Daoy (cell line): ENCODE measurements at places on chromosomes 7 and 10. TPM values are rescaled to one million over a fixed set of nuclear protein-coding genes. Genes with fewer than 3 reads are reported as not detected.

GRCh38 chr10:121490871-121491519 is 107.2 kb downstream of the FGFR2 start:
- DNase-seq = peak; percentile 12

Gene MRLN
- 0.46 TPM in 1 of 2 replicates, not detected in the other for total RNA-seq

DNA sequence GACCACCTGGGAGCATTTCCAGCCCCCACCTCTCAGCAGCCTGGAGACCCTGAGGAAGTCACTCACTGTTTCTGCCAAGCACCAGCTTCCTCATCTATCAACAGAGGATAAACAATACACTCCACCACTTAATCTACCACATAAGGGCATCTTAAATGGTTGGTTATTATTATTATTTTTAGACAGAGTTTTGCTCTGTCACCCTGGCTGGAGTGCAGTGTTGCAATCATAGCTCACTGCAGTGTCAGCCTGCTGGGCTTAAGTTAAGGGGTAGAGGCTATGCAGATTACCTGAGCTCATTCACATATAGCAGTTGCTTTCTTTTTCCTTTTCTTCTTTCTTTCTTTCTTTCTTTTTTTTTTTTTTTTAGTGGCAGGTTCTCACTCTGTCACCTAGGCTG is 59.5 kb upstream of the ELN start:
- no peak for DNase-seq

Gene HHEX
- not detected in 2 replicates for total RNA-seq

DNA sequence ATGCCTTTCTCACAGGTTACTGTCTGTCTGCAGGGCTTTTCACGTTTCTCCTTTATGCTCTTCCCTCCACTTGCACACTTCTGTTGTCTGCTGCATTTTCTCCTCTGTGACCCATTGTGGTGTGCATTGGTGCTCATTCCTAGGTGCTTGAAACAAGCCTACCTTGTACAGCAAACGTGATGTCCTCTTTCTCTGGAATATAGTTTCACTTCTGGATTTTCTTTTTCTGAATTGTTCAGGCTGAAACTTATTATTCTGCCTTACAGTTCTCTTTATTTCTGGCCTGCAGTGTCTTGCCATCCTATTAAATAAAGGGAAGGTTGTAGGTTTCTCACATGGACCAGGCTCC is 128.8 kb upstream of the SAMD8 start:
- no peak for DNase-seq

Gene PSD
- 0.29 TPM in 1 of 2 replicates, not detected in the other for total RNA-seq

GRCh38 chr10:63365976-63366765 is 99.6 kb downstream of the JMJD1C start:
- DNase-seq = peak; percentile 37

DNA sequence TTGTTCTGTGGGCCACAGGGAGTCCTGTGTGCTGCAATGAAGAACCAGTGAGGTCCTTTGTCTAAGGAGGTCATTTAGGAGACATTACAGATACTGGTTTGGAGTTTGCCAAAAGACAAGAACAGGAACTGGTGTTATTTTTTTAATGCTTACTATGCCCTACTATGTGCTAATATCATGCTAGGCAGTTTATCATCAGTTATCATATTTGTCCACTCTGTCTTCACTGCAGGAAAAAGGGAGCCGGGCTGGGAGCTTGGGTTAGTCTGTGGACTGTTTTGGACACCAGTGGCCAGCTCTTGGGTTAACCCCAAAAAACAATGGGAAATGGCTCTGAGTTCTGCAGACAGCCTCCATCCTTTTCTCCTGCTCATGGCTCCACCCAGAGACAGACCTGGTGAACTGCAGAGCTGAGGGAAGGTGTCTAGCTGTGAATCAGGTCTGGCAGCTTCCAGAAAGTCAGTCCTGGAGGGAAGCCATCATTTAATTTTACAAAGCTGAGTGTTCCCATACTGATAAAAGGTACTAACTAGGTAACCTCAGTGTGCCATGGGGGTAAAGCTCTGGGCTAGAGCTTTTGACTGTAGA is 101.2 kb upstream of the ZNF746 start:
- peak; percentile 44 for DNase-seq

- no peak for DNase-seq
Measured at GRCh38 chr7:167090-167855, 25.1 kb upstream of the FAM20C start.

GRCh38 chr10:13023754-13024153 is 22.2 kb upstream of the CCDC3 start:
- DNase-seq = no peak

DNA sequence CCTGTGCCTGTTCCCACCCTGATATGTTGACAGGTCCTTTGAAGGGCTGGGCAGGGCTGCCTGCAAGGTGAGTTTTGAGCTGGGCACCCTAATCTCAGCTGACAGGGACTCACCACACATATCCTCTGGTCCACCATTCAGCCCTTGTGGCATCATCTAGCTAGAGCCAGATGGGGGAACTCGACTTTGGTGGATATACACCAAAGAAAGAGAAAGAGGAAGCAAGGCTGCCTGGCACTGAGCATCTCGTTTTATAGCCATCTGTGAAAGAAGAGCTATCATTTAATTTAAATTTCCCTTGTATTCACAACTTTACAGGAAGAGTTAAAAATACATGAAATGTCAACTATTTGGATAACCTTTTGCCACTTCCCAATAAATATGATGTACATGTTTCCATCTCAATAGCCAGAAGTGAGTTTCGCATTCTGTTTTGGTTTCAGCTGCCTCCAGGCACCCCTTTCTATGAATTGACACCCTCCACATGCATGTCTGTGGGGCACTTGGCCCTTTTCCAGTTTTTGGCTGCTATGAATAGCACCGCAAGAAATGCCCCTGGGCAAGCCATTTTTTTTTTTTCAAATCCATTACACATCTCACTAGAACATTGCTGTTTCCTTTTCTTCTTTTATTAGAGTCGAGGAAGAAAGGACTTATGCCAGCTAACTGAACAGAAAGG is 22.9 kb upstream of the GRB10 start:
- DNase-seq = peak; percentile 71

Gene ACSM6
- total RNA-seq = not detected in 2 replicates

Gene PIP
- not detected in 2 replicates for total RNA-seq

GRCh38 chr10:63373176-63373575 is 92.6 kb downstream of the JMJD1C start:
- DNase-seq = no peak

GRCh38 chr7:63077841-63078240 is 920.8 kb upstream of the ZNF722 start:
- no peak for DNase-seq

GRCh38 chr10:121766426-121766825 is 161.4 kb downstream of the ATE1 start:
- DNase-seq = no peak

DNA sequence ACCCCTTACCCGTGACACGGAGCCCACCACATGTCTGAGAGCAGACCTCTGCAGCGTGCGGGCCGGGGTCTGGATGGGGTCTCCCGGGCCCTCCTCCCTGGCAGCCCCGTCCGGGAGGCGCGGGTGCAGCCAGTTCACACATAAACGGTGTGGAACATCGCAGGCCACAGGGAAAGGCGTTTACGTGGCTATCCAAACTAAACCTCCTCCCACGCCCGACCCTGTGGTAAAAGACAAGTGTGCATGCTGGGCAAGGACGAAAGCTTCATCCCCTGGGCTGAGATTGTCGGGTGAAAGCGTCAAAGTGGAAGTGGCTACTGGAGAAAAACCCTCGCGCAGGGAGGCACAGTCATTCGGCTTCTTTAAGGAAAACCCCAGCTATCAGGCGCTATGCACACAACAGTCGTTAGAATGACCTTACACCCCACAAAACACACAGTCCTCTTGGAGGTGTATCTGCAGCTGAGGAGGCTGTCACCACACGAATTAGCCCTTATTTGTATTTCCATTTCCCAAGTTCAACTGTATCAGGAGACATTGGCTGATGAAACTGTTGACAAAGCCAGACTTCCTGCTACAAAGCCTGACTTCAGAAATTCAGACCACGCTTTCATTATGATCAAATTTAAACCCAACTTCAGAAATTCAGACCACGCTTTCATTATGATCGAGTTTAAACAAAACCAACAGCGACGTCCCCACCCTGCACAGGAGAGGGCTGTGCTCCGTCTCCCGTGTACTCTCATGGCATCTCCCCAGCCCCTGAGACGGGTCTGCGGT is 15.3 kb downstream of the GPER1 start:
- no peak for DNase-seq

Gene RFC2
- 142 and 156 TPM in 2 replicates for total RNA-seq

GRCh38 chr10:1278306-1278705 is 222.1 kb downstream of the WDR37 start:
- DNase-seq = no peak

DNA sequence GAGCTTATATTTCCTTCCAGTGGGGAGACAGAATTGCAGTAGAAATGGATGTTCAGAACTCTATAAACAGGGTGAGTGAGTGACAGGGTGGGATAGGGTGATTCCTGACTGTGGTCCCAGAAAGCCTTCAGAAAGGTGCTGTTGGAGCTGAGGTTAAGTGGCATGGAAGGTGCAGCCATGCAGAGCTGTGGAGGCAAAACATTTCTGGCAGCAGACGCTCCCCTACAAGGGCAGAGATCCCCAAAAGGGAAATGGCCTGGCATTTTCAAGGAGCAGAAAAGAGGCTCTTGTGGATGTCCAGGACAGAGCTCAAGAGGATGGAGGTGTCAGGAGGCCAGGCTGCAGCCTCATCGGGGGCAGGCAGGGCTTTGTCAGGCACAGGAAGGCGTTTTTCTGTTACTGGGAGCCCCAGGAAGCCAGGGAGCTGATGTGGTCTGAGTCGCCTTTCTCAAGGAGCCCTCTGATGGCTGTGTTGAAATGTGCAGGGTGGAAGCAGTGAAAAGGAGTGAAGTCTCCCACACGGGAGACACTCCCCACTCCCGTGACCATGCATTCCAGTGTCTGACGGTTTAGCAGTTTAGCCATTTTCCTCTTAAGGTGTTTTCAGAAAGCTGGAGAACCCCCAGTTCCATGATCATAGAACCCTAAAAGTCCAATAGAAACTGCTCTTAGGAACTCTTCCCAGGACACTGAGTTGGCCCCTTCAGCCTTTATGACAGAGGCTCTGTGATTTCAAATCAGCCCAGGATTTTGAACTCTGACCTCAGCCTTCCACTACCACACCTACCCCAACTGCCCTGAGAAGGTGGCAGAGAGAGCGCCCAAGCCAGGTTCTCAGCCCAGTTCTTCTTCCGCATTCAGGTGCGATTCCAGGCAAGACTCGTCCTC is 96.2 kb downstream of the C10orf105 start:
- DNase-seq = peak; percentile 19

Gene MBL2
- total RNA-seq = not detected in 2 replicates

DNA sequence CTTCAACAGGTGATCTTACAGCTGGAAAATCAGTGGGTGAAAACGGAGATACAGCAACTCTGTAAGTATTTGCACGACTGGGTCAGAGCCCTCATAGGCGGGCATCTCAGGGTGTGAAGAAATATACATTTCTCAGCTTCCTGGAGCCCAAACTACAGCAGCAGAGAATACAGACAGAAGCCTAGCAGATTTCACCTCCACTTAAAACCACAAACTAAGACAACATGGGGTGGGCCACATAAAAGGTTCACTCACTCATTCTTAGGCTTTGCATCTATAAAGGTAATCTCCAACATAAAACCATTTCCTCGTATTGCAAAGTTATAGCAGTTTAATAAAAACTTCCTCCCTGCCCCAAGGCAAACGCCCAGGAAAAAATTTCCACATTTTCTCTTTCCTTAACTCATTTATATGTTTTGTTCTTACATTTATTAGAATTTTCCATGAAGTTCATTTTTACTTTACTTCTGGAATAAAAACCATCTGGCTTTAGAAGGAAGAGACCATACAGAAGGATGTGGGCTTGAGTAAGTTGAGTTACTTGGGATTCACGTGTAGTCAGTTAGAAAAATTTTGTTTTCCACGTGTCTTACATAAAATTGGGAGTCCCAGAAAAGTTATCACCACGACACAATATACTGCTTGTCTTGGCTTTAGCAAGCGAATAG is 327.1 kb downstream of the FRMD4A start:
- DNase-seq = no peak

DNA sequence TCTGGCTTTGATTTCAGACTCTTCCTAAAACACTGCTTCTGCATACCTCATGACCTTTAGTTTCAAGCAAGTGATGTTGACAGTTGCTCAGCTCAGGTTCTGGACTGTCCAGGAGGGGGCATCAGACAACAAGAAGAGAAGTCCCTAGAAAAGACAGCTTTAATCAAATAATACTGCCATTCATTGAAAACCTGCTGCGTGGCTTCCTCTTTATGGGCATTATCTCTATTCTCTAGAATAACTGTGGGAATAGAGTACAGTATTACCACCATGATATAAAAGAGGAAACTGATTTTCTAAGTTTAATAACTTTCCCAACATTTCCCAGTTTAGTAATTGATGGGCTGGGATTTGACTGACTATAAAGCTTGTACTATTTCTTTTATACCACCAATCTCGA is 170.4 kb downstream of the SNX13 start:
- peak; percentile 80 for DNase-seq

GRCh38 chr7:95493247-95493646 is 7.5 kb downstream of the ASB4 start:
- peak; percentile 20 for DNase-seq

Gene CTAGE6
- total RNA-seq = not detected in 2 replicates

GRCh38 chr7:8387551-8388256 is 45.7 kb upstream of the NXPH1 start:
- DNase-seq = no peak

- no peak for DNase-seq
Measured at GRCh38 chr10:17780727-17781126, 28.4 kb upstream of the MRC1 start.

Gene SPDYE9
- total RNA-seq = not detected in 2 replicates

DNA sequence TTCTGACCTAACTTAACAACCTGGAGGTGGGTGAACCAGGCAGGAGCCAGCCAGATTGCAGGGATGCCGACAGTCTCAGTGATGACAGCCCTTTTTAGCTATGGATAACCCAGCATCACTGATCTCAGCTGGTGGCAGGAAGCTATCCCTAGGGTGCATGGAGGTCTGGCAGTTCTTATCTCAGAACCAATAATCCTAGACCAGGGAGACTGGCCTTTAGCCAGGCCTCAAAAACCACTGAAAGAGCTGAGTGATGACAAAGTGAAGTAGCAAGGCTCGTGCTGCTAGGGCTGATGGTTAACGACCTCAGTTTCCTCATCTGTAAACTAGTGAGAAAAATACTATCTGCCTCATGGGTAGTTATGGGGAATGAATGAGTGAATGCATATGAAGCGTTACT is 112.5 kb downstream of the RALA start:
- DNase-seq = peak; percentile 88
